Hepatocyte (in vitro differentiated cells): ENCODE measurements at places on chromosomes 1 and 21. TPM values are rescaled to one million over a fixed set of nuclear protein-coding genes. Genes with fewer than 3 reads are reported as not detected.

- DNase-seq, result no peak
Observed at GRCh38 chr1:8465013-8465412, 147.1 kb downstream of the SLC45A1 start.

GRCh38 chr1:222620566-222620965, 2.7 kb downstream of the MIA3 start:
- no peak for DNase-seq

DNA sequence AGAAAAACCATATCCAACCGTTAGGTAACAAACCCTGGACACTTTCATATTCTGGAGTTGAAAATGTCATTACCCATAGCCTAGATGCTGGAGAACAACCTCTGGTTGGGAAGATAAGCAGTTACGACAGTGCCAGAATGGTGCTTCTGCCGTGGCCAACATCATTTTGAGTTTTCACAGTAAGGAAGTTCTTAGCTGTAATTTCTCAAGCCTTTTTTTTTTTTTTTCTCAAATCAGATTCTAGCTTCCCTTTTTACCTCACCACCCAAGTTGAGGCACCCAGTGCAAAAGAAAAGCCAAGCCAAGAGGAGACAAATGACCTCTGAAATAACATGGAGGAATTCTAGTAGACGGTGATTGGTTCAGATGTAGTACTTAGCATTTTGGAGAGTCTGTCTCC, 21.8 kb downstream of the PPT1 start:
- no peak for DNase-seq

GRCh38 chr1:202112859-202113689, 9.6 kb upstream of the GPR37L1 start:
- peak; percentile 67 for DNase-seq

- DNase-seq, result peak; percentile 74
Observed at GRCh38 chr1:170670802-170671628, 7.1 kb downstream of the PRRX1 start.

DNA sequence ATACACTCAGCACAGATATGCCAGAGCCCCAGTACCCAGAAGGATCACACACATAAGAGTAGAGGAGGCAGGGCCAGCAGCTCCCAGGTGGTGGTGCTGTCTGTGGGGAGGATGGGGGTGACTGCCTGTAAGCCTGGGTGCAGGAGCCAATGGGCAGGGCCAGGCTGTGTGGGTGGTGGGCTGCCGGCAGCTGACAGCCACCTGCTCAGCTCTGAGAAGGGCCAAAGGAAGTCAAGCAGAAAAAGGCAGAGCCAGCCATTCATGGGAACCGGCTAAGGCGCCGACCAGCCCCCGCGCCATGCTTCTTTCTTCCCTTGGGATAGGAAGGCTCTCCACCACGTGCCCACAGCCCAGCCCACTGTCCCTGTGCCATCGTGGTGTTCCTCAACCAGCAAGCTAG, 14.1 kb downstream of the PIK3C2B start:
- DNase-seq, result no peak

DNA sequence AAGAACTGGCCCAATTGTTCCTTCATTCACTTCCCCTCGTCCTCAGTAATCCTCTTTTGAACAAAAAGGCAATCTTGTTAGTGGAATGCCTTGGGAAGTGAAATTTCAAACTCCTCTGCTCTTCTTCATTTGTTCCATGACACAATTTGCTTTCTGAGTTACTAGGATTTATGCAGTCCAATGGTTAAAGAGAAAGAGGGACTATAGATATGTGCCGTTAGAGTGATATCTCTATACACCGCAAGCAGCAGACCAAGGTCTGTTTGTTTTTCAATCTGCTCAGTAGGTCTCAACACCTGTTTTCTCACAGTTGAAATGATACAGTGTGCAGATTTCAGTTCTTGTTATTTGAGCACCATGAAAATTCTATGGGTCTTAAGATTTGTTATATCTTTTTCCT, 244.0 kb downstream of the DNM3 start:
- no peak for DNase-seq

DNA sequence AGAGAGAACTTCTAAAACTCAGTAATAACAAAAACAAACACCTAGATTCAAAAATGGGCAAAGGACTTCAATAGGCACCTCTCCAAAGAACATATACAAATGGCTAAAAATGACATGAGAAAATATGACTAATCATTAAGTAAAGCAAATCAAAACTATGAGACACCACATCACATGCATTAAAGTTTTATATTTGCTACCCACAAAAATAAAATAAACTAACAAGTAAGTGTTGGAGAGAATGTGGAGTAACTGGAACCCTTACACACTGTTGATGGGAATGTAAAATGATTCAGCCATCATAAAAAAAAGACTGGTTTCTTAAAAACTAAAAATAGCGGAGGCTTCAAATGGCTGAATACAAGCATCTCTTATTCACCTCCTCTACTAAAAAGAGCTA, 262.1 kb upstream of the PKN2 start:
- DNase-seq, result no peak

GRCh38 chr1:78318011-78318410, 172.8 kb upstream of the PTGFR start:
- DNase-seq, result no peak

OPTC gene
- not detected in 2 replicates for total RNA-seq

IVL gene
- total RNA-seq, result 0.52 TPM in 1 of 2 replicates, not detected in the other

AVPR1B gene
- total RNA-seq, result not detected in 2 replicates
